ENCODE measurements at places on chromosomes 7 and 10.
A peak's percentile ranks its signal among the peaks of the same experiment; 100 is the strongest.

- no peak for DNase-seq
These were observed 63.4 kb upstream of the BET1 start for GRCh38 chr7:94067506-94067905.

- no peak for DNase-seq
These were observed 544 bp downstream of the TSPAN33 start for GRCh38 chr7:129144834-129145668.

DNA sequence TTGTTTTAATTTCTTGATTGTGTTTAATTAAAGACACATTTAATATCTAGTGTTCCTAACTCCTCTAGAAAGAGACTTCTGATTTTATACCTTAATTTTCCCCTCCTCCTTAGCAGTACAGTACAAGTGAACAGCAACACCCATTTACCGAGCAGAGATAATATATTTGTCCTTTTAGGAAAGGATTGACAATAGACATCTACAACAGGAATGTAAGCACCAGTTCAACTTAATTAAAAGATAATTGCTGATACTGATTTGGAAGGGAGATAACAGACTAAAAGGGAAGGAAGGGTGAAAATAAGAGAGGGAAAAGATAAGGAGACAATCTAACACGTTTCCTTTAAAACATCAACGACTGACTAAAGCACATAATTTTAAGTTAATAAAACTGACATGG is 119.3 kb downstream of the SRPK2 start:
- DNase-seq: no peak

GRCh38 chr10:112689327-112690072 is 242.5 kb downstream of the VTI1A start:
- DNase-seq: peak; percentile 14

DNA sequence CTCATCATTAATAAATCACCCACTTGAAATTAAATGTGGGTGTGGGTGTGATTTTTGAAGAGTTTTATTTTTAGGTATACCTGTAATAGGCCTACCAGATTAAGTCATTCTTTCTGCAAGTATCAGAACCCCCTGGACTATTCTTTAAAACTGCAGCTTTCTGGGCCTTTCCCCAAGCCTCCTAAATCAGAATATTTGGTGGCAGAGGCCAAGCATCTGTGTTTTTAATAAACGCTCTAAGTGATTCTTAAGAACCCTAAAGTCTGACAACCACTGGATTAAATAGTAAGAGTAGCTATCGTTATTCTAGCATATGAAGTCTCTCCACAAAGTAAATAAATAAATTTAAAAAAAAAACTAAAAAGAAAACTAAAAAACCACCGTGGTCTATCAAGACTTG is 703.0 kb upstream of the NRP1 start:
- DNase-seq: no peak

GRCh38 chr7:128387216-128388144 is 22.3 kb downstream of the IMPDH1 start:
- DNase-seq: peak; percentile 69

DNA sequence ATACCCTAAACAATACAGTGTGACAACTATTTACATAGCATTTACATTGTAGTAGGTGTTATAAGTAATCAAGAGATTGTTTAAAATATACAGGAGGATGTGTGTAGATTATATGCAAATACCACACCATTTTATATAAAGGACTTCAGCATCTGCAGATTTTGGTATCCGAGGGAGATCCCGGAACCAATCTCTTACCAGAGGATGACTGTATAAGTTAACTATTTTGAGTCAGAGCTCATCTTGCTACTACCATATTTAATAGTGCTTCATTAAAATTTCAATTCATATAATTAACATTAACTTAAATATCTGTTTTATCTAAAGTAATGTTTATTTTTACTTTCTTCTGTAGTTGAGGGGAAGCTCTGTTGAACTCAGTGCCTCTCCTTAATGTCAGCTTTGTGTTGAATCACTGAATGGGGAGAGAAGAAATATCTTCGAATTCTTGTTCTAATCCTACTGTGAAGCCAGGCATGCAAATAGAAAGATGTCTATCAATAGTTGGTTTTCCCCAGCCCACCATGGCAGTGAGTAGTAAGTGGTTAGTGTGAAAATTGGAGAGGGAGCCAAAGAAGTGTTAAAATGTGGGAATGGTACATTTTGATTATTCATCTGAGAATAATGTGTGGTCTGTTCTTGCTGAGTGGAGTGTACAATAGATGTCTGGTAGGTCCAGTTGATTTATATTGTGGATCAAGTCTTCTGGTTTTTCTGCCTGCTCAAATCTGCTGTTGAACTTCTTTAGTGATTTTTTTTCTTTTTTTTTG is 90.1 kb upstream of the CYP26C1 start:
- peak; percentile 90 for DNase-seq

DNA sequence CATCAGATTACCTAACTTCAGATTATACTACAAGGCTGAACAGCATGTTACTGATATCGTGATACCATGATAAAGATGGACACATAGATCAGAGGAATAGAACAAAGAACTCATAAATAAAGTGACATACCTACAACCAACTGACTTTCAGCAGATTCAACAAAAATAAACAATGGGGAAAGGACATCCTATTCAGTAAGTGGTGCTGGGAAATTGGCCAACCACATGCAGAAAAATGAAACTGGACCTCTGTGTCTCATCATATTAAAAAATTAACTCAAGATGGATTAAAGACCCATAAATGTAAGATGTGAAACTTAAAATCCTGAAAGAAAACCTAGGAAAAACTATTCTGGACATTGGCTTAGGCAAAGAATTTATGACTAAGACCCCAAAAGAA is 158.6 kb downstream of the ZEB1 start:
- DNase-seq: no peak

GRCh38 chr10:120318862-120319261 is 138.2 kb upstream of the PLPP4 start:
- DNase-seq: no peak

GRCh38 chr7:7919449-7919945 is 49.1 kb upstream of the GLCCI1 start:
- DNase-seq: no peak

GRCh38 chr7:99693427-99694200 is 13.8 kb upstream of the CYP3A5 start:
- DNase-seq: no peak

- DNase-seq: no peak
These were observed 72.1 kb downstream of the ITGB8 start for GRCh38 chr7:20402747-20403230.

GRCh38 chr7:1013581-1013980 is 30.6 kb downstream of the CYP2W1 start:
- peak; percentile 37 for DNase-seq
